Jurkat, Clone E6-1 (cell line): ENCODE measurements at places on chromosomes 3 and 15.

GRCh38 chr3:57770009-57770827 lies 14.1 kb downstream of the SLMAP start:
- DNase-seq, result no peak

DNA sequence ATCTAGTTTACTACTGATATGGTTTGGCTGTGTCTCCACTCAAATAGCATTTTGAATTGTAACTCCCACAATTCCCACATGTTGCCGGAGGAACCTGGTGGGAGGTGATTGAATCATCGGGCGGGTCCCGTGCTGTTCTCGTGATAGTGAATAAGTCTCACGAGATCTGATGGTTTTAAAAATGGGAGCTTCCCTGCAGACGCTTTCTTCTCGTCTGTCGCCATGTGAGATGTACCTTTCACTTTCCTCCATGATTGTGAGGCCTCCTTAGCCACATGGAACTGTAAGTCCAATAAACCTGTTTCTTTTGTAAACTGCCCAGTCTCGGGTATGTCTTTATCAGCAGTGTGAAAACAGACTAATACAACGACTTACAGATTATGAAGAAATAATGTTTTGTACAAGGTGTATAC lies 35.6 kb upstream of the PYDC2 start:
- DNase-seq, result no peak

DNA sequence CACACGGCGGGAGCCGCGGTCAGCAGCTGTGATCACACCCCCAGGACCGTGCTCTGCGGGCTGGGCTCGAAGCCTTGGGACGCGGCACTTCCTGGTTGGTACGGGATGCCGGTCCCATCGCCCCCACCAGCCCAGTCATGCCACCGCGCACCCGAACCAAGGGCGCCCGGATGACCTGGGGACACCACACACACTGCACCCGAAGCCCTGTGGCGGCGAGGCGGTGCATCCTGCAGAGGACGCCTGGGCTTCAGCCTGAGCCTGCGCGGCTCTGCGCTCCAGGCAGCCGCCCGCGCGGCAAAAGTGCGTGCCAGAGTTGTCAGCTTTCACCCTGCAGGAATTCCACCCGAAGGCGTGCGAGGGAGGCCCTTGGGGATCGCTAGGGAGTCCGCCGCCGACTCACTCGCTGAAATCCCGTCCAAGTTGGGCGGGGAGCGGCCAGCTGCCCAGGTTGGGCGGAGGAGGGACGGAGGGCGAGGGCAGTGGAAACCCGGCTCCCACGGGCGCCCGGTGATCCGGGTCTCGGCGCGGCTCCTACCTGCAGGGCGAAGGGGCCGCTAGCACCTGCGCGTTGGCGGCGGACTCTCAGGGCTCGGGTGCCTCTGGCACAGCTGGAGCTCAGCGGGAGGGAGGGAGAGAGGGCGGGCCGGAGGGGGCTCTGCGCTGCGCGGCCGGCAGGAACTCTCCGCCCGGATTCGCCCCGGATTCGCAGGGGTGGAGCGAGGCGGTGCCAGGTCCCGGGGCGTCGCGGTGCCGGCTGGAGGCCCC lies at the start of gene PLD1:
PLD1 (minus strand) TSS at position 623 of the 768 bp plus-strand sequence. CDS start 72,432 bp downstream, outside the sequence.
- DNase-seq, result no peak

DNA sequence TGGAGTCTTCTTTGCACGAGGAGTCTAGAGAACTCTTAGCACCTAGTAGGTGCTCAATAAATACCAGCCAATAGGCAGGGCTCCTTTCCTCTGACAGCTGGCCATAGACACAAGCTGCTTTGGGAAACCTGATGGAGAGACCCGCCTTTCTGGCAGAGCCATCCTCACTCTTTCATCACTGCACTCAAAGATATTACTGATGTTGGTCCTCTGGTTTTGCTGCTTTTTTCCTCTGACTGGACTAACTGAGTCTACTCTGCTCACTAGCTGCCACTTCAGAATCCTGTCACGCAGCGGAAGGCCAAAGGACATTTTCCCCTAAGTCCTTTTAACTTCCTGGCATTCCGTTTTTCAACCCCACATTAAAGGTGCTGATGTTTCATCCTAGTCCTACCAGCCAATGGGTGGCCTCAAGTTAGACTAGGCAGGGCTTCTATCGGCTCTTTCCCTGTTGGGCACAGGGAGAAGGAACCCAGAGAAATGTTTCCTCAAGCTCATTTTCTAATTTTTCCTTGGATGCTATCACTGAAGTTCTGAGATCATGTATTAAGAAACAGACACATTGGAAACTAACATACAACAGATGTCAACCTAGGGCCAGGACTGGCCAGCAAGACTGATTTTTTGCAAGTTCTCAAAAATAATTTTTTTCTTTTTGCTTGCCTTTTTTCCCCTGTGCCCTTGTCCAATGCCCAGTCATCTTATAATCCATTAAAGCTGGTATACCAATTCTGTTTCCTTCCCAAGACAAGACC lies 132.8 kb upstream of the ICE2 start:
- DNase-seq, result no peak

- no peak for DNase-seq
These were observed 44.2 kb downstream of the MKRN2 start for GRCh38 chr3:12601072-12601471.

GRCh38 chr3:17140670-17141505 lies 256.1 kb downstream of the PLCL2 start:
- no peak for DNase-seq

DNA sequence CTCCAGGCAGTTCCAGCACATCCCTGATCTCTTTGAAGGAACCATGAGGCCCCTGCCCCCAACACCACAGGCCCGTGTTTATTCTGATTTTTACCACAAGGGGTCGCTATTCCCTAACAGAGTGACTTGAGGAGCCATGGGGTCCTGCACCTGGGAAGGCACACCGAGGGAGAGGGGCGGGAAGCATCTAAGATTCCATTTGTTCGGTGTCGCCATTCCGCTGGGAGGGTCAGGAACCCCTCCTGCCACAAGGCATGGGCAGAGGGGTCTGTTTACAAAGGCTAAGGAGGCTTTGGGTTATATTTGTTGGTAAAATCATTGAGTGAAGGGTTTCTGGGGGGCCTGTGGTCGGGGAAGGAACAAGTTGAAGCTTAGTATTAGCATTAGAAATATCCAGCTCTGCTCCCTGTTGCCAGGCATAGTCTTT lies 77.1 kb downstream of the WDR76 start:
- DNase-seq, result peak; percentile 45

DNA sequence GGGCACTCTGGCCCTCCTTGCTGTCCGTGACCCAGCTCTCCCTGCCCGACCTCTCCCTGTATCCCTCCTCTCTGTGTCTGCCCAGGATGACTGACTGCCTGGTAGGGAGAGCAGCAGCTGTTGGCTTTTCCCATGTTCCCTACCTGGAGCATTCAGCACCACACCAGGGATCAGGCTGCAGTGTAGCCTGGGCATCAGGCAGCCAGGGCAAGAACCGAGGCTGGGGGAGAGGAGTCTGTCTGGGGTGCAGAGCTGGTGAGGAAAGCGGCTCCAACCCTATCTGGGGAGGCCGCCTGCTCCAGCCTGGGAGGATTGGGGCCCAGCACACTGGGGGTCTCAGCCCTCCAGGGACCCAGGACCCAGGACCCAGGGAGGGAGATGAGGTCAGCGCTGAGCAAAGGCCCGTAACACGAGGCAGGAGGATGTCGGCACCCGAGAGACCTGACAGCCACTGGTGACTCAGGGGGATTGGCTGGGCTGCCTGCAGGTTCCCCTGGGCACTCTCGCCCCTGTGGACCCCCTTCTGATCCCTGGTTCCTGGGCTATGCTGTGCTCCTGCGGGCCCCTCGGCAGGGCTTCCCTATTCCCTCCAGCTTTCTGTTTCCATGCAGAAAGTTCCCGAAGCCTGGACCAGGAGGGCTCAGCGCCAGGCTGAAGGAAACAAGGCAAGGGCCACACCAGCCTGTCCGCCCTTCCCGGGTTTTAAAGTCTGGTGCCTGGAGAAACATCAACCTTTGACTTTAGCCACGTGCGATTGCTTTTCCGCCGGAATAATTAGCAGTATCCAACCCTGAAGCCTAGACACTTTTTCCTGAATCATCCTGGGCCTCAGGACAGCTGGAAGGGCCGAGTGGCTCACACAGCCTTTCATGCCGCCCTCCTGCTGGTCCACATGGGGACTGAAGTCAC lies 128.2 kb upstream of the MEF2A start:
- DNase-seq, result no peak

DNA sequence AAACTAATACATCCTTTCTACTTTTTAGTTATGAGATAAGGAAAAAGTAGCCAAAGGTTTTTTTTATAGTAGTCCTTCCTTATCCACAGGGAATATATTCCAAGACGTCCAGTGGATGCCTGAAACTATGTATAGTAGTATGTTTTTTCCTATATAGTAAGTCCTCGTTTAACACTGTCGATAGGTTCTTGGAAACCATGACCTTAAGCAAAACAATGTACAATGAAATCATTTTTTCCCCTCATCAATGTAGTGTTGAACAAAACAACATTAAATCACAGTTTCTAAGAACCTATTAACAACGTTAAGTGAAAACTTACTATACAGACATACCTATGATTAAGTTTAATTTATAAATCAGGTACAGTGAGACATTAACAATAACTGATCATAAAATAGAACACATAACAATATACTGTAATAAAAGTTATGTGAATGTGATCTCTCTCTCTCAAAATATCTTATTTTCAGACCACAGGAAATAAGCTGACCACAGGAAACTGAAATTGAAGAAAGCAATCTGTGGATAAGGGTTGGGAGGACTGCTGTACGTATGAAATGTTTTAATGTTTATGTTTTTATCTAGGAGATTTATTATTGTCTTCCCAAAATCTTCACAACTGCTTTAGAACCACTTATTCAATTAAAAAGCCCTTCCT lies 20.6 kb downstream of the COPS2 start:
- no peak for DNase-seq

DNA sequence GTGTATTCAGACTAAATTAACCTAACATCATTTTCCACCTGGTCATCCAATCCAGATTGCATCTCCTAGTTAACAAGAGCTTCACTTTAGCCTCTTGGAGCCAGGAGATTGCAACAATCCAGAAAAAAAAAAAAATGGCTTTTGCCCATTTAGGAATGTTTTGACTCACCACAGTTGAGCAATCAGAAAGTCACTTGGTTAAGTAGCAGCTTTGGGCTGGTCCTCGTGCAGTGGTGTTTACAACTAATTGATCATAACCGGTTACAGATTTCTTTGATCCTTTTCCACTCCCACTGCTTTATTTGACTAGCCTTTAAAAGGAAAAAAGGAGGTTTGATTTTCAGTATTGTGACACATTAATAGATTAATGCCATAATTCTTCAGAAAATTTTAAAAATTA lies 688.8 kb upstream of the CCDC54 start:
- DNase-seq, result no peak

DNA sequence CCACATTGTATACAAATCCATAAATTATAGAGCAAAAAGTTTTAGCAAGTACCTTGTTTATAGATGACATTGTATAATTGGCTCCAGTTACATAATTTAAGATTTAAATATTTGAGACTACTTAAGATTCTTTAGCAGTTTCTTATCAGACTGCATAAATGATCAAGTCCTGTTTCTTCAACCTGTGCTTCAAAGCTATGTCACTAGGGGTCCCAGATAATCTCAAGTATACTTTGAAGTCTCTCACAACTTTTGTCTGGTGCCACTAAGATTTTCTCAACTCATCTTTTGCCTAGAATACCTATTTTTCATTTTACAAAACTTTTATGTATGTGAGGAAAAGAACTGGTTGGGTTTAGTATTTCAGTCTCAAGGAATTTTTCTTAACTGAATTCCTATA lies 205.5 kb downstream of the STAG1 start:
- peak; percentile 55 for DNase-seq

- no peak for DNase-seq
These were observed 87.9 kb downstream of the CHST2 start for GRCh38 chr3:143207338-143207961.

GRCh38 chr3:130925628-130926027 lies 31.7 kb downstream of the ATP2C1 start:
- DNase-seq, result no peak

DNA sequence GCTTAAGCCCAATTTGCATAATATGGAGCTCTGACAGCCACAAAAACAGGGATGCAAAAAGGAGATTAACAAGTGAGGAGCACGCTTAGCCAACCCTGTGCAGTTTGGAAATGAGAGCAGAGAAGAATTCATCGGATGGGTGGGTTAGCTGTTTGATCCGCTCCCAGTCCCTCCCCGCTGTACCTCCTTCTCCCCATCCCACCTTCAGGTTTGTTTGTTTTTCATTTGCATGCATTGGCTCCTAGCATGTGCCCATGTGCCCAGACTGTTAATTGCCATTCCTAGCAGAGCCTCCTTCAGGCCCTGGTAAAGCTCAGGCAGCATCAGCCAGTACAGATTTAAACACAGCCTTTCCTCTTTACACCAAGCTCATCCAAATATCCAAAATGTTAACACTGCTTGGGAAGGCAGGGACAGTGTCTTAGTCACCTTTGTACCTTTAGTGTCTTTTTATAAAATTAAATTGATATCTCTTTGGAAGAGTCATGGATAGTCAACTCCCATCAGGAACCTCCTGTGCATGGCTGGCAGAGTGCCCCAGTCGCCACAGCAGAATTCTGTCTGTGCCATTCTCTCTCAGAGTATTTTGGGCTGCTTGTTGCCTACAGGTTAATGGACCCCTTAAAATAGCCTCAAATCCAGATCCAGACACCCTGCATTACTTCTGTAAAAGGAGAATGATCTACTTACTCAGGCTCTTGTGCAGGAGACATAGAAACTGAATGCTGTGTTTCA lies 244.2 kb downstream of the LSAMP start:
- no peak for DNase-seq

DNA sequence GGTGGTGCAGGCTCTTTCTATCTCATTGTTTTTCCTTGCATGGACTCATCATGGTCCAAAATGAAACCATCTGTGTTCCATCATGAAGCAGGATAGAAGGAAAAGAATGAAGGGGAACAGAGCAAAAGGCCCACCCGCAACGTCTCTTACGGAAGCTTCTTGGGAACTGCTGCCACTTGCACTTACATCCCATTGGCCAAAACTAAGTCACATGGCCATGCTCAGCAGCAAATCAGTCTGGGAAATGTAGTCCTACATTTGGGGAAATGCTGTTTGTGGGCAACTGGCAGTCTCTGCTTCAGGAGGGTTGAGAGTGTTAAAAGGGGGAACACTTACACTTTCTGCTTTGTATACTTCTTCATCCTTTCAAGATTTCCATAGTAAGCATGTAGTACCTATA lies 191.6 kb downstream of the SV2B start:
- DNase-seq, result no peak

DNA sequence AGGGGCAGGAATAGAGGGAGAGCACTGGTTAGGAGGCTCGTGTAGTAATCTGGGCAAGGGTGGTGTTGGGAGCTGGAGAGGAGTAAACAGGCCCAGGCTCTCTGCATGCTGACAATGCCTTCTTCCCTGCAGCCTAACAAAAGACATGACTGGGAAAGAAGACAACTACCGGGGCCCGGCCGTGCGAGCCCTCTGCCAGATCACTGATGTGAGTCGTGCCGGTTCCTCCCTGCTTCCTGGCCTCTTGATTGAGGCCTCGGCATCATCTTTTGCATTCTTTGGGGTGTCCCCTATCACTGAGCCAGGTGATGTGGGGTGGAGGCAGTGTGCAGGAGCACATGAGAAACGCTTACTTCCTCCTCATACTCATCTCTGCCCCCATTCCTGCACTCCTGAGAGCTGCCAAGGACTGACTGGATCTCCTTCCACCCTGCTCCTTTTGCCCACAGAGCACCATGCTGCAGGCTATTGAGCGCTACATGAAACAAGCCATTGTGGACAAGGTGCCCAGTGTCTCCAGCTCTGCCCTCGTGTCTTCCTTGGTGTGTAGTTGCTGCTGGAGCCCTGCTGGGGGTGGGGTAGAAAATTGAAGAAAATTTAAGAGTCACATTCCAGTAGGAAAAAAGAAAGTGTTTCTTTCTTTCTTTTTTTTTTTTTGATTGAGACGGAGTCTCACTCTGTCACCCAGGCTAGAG lies 5.3 kb downstream of the COPG1 start:
- no peak for DNase-seq
